ENCODE measurements at places on chromosomes 5 and 9. TPM values are rescaled to one million over a fixed set of nuclear protein-coding genes. Genes with fewer than 3 reads are reported as not detected.
A peak's percentile ranks its signal among the peaks of the same experiment; 100 is the strongest.

DNA sequence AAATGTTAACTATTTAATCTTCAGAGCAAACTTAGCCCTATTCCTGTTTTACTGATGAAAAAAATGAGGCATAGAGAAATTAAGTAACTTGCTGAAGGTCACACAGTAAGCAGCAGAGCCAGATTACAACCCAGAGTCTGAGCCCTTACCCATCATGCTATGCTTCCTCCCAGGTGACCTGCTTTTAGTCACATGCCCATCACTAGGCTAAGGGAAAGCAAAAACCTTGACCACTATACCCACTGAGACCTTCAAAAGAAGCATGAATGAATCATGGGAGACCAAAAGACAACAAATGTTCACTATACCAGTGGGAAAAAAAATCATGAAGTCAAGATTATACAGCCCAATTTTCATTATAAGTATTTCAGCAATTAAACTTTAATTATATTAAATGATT, 5.3 kb upstream of the HAUS6 start:
- DNase-seq, result no peak

DNA sequence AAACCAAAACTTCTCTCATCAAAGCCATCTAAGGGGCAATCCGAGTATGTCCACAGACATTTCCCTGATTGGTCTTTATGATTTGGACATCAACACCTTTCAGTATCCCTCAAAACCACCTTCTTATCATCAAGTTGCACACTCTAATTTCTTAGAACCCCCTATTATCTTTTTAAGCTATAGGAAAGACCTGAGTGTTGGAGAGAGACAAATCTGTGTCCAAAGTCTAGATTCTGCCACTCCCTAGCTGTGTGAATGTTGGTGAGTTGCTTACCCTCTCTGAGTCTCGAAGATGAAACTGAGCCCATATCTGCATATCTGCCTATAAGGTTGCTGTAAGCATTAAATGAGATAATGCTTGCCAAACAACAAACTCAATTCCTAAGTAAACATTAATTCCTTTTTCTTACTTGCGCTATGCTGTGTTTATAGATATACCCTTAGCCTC, 159.1 kb downstream of the DOCK8 start:
- no peak for DNase-seq

GRCh38 chr5:75985077-75985476, 98.1 kb upstream of the SV2C start:
- DNase-seq, result no peak

DNA sequence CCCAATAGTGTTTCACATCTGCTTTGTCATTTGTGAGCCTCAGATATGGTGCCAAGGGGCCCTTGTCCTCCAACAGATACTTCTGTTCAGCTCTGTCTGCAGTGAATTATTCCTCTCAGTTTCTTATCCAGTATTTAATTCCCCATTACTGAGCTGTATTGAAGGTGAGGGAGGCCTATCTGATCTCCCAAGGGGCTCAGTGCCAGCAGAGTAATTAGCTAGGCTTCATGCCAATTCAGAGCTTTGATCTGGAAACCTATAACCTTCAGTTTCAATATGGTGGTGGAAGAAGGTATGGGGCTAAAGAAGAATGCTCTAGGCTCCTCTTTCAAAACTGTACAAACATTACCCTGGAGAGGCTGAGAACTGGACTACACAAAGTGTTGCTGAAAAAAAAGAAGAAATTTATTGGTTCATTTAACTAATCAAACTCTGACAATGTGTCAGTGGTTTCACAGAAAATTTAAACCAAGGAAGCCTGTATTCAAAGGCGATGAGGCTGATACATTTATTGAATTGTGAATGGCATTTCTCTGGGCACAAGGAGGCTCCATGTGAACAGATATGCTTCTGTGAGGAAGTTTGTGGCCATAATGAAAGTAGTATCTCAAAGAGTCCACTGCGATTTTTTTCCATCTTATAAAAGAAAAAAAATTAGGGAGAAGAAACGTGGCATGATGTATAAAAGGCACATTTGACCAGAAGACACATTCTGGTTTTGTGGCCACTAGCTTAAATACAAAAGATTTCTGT, 397.8 kb downstream of the TLE4 start:
- DNase-seq, result no peak

- peak; percentile 14 for DNase-seq
Observed at GRCh38 chr5:1536871-1537602, 13.3 kb upstream of the LPCAT1 start.

- no peak for DNase-seq
Observed at GRCh38 chr9:125529589-125530515, 177.2 kb downstream of the MAPKAP1 start.

DNA sequence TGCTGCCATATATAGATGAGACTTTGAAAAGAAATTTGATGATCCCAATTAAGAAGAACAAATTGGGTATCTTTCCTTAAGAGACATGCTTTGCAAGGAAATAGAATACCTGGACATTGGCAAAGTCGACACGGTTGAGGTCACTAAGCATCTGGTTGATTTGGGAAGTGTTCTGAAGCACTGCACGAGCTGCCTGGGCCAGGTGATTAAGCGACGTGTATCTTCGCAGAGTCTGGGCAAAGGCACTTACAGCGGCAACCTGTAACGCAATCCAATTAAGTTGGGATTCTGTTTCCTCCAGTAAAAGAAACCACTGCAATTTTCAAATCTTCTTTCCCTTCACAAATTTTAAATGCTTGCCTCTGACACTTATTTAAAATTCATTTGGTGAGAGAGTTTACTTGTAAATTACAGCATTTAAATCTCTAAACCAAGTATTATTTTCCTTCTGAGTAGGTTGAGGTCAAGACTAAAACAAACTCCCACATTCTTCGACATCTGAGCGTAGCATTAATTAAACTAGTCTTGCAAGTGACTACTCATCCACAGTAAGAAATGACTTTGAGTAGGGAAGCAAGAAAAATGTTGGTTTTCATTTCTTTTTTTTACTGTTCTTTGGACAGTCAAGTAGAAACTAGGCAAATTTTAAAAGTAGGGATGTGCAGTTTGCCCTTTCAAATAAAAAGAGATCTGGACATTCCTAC, 262.8 kb downstream of the RFX3 start:
- DNase-seq, result no peak

Gene F2R
- total RNA-seq, result 5.0 TPM

Gene ZNF608
- 85.8 TPM for total RNA-seq

Gene ALDH1A1
- 561 TPM for total RNA-seq

Gene TMC1
- not detected for total RNA-seq
